ENCODE measurements at places on chromosomes 1 and 21. TPM values are rescaled to one million over a fixed set of nuclear protein-coding genes. Genes with fewer than 3 reads are reported as not detected.

The KANK4 gene
- under 0.01 TPM for total RNA-seq

The PLA2G4A gene
- total RNA-seq, result 2.3 TPM

The HOOK1 gene
- total RNA-seq, result 3.6 TPM

The C4BPB gene
- not detected for total RNA-seq

The ADAMTS1 gene
- total RNA-seq, result 55.6 TPM

The SHE gene
- total RNA-seq, result not detected

The TNNT2 gene
- 0.17 TPM for total RNA-seq

The CAMK2N1 gene
- 18.2 TPM for total RNA-seq

The USP21 gene
- total RNA-seq, result 10.2 TPM

The GPR61 gene
- not detected for total RNA-seq

The CFAP107 gene
- total RNA-seq, result not detected

The CELA2B gene
- total RNA-seq, result not detected

The SLC37A1 gene
- total RNA-seq, result 16.4 TPM

The SLAMF6 gene
- total RNA-seq, result not detected

The TTC3 gene
- 74.1 TPM for total RNA-seq

The OR2AJ1 gene
- not detected for total RNA-seq

The ANGPTL1 gene
- not detected for total RNA-seq

The PTPN7 gene
- total RNA-seq, result not detected

The C1QTNF12 gene
- total RNA-seq, result 1.7 TPM

The RGS8 gene
- total RNA-seq, result not detected

The LCE6A gene
- not detected for total RNA-seq

The MSH4 gene
- 0.75 TPM for total RNA-seq
